ENCODE measurements at places on chromosomes 4 and X. TPM values are rescaled to one million over a fixed set of nuclear protein-coding genes. Genes with fewer than 3 reads are reported as not detected.

- DNase-seq = no peak
Measured at GRCh38 chr4:150962245-150962644, 52.8 kb downstream of the LRBA start.

- DNase-seq = no peak
Measured at GRCh38 chr4:98518559-98519267, 139.7 kb downstream of the TSPAN5 start.

CORIN gene
- total RNA-seq = 1.0 TPM

GRCh38 chrX:51332188-51332942 lies at the start of gene NUDT10:
NUDT10 (plus strand) TSS chrX:51332822; CDS start chrX:51332966, 144 bp downstream.
- DNase-seq = peak; percentile 81
